ENCODE measurements at places on chromosomes 6 and 20.

GRCh38 chr6:10609038-10609437 is 85.4 kb downstream of the C6orf52 start:
- no peak for DNase-seq

DNA sequence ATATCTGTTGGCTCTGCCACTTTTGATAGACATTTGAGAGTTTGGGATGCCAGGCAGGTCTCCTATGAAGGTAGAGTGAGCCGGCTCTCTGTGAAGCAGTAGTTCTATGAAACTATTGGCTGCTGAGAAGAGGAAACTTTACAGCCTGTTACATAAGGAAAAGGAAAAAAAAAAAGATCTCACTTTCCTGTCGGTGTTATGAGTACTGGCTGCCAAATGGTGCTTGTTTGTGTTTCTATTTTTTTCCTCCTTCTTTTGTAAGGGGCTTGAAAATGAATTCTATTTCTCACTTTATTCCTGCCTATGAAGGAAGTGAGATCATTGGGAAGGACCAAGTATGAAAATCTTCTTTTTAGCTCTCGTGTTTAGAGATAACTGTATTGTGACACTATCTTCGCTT is 73.1 kb upstream of the CLDN20 start:
- DNase-seq = no peak

GRCh38 chr6:10463491-10464481 is 48.9 kb upstream of the TFAP2A start:
- DNase-seq = no peak

DNA sequence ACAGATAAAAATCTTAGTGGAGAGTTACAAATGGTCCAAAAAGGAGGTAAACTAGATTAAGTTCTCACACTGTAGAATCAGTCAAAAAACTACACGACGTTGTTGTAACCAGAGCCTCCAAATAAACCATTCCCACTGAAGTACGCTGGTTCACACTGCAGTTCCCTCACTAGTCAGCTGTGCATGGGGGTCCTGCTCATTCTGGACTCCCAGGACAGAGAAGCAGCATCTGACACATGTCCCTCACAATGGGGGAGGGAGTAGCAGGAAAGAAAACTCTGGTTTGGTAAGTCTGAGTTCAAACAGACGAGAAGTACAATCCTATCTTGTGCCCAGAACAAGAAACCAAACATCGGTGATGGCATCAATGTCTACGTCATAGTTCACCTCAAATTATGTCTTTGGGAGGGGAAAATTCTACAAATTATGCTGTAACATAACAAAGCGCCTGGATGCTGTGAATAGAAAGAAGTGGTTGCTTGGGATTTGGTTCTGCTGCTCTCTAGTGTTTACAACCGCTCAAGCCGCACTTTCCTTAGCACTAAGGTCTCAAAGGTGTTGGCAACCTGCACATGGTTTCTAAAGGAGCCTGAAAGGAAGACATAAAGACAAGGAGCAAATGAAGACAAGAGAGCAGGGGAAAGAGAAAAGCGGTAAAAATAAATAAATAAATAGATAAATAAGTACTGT is 208.0 kb downstream of the GMDS start:
- DNase-seq = no peak

DNA sequence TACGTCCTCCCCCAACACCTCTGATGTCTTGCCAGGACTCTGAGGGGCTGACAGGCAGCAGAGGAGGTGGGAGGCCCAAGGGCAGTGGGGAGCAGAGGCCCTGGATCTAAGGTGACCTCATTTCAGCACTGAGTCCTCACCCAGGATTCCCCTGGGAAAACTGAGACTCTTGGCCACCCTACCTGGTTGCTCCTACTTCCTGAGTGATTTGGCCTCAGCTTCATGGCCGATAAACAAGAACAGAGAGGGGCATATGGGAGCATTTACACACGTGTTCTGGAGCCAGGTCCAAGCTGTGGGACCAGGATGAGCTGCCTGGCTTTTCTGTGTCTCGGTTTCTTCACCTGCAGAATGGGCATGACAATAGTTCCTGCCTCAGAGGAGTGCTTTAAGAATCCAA is 133.8 kb downstream of the ANKRD60 start:
- no peak for DNase-seq

DNA sequence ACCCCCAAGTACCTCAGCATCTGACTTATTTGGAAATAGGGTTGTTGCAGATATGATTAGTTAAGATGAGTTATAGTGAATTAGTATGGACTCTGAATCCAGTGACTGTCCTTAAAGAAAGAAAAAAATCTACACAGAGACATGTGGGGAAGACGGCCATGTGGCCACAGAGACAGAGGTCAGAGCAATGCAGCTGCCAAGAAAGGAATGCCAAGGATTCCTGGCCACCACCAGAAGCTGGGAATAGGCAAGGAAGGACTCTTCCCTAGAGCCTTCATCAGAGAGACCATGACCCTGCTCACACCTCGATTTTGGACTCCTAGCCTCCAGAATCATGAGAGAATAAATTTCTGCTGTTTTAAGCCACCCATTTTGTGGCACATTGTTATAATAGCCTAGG is 81.8 kb downstream of the FYN start:
- no peak for DNase-seq

- no peak for DNase-seq
Measured at GRCh38 chr20:48722737-48723191, 105.0 kb downstream of the PREX1 start.

DNA sequence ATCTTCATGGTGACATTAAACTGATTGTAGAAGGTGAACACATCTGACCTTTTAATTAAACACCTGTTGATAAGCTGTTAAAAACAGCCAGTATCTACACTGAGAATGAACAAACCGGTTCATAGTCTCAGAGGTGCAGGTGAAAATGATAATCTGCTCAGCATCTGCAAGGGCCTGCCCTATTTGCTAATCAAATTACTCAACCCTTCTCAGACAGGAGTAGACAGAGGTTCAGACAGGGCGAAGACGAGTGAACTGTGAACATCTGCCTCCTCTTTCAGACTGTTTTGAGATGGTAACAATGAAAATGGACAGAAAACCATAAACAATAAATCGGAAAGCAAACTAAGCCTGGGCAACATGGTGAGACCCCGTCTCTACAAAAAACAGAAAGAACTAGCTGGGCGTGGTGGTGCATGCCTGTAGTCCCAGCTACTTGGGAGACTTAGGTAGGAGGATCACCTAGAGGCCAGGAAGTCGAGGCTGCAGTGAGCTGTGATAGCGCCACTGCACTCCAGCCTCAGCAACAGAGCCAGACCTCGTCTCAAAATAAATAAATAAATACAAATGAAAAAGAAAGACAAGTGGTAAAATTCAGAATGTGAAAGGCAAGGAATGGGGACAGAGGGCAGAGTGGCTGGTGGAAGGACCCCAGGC is 55.9 kb downstream of the NINL start:
- DNase-seq = no peak

Measured in GM13976 (cell line).